ENCODE measurements at places on chromosomes 12 and 14. TPM values are rescaled to one million over a fixed set of nuclear protein-coding genes. Genes with fewer than 3 reads are reported as not detected.

Gene RNASE4
- 5.4 TPM for total RNA-seq

Gene METTL17
- 47.8 TPM for total RNA-seq

Gene LBHD2
- total RNA-seq: not detected

Gene AKAP6
- 14.3 TPM for total RNA-seq

Gene TPPP2
- total RNA-seq: not detected

Gene FSCB
- under 0.01 TPM for total RNA-seq

Gene KLRG1
- 3.1 TPM for total RNA-seq

Gene KCNC2
- total RNA-seq: not detected

Gene RBMS2
- total RNA-seq: 15.3 TPM

Gene PAPLN
- 4.9 TPM for total RNA-seq

Gene DPPA3
- total RNA-seq: not detected

Gene FOXG1
- total RNA-seq: not detected

Gene ZDHHC22
- not detected for total RNA-seq

Gene SSTR1
- total RNA-seq: 0.36 TPM

Gene TCHP
- 11.0 TPM for total RNA-seq

Gene LMNTD1
- total RNA-seq: not detected

Gene CMA1
- not detected for total RNA-seq

Gene SIRT4
- total RNA-seq: 1.4 TPM

Gene ANKS1B
- 0.34 TPM for total RNA-seq

Gene MIP
- not detected for total RNA-seq

Gene TEX52
- total RNA-seq: not detected

Gene GUCY2C
- not detected for total RNA-seq

Gene SERPINA12
- not detected for total RNA-seq

Gene INSM2
- not detected for total RNA-seq

Gene CLEC1B
- under 0.01 TPM for total RNA-seq

Gene GTF2A1
- 35.2 TPM for total RNA-seq

Gene CIDEB
- total RNA-seq: 1.7 TPM

Gene C14orf180
- total RNA-seq: not detected

Gene NGB
- total RNA-seq: not detected

Gene EPYC
- total RNA-seq: not detected

Gene ADAMTS20
- total RNA-seq: not detected

Gene KRT79
- not detected for total RNA-seq

Gene KANSL2
- 53.4 TPM for total RNA-seq

Gene TMEM63C
- not detected for total RNA-seq

Data from melanocyte of skin (primary cell).